Sigmoid colon (tissue), 7 donors: ENCODE measurements at places on chromosomes 11 and 22. TPM values are rescaled to one million over a fixed set of nuclear protein-coding genes. Genes with fewer than 3 reads are reported as not detected.

DNA sequence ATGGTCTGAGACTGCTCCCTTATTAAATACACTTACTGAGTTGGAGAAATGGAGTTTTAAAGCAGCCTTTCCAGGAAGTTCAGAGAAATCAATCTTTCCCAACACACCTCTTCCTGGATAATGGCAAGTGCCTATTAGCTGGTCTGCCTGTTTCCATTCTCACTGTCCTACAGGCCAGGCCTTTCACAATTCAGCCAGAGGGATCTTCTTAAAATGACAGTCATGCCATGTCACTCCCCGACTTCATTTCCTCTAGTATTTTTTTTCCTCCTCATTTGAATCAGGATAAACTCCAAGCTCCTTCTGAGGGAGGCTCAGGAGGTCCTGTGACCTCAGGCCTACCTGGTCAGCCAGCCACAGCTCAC lies 62.6 kb downstream of the FDX1 start:
- DNase-seq, result no peak

DNA sequence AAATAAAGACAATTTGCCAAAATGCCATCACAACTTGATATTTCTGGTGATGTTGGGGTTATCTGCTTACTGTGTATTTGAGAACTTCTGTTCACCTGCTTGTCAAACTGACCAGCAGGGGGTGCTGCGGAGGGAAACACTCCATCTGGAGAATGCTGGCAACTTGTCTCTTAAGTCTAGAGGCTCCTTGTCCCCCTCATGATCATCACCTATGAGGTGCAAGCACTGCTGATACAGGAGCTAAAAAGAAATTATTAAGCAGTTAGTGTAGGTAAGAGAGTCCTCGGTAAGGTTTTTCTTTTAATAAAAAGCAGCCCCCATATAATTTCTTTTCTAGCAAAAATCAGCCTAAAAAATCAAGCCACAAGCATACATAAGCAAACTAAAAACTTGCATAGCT lies 32.7 kb upstream of the GLYATL1B start:
- peak; percentile 75 for DNase-seq

DNA sequence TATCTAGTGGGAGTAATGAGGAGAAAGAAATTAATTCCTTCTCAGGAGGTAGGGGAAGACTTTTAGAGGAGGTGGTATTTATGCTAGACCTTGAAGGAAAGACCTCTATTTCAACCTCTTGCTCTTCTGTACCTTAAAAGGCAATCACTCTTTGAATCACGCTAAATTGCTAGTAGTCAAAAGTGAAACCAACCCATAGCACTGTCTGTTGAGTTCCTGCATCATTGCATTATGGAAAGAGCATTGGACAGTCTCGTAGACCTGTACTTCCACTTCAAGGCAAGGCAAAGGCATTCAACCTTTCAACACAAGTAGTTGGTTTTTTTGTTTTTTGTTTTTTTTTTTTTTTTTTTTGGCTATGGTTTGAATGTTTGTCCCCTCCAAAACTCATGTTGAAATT lies 770.4 kb downstream of the ETS1 start:
- DNase-seq, result no peak

DNA sequence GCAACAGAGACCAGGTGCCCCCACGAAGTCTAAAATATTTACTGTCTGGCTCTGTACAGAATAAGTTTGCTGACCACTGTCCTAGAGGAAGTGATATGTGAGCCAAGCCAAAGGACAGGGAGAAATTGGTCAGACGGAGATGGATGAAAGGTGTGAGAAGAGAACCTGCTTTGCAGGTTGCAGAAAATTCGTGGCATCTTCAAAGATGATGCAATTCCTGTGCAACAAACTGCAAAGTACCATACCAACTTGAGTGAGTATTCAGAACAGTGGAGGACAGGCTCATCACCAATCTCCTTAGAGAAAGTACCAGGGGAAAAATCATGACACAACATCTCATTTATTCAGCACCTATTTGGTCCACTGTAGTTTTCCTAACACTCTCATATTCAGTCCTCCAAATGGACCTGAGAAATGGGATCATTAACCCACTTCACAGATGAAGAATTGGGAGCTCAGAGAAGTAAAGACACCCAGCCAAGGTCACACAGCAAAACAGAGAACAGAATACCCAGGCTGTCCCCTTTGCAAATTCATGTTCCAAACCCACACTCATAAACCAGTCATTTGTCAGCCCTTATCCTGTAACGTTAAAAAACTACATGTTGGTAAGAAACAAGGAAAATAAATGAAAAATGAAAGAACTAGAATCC lies 536.8 kb downstream of the MIAT start:
- no peak for DNase-seq

GRCh38 chr11:96132437-96132836 lies 208.5 kb upstream of the MTMR2 start:
- DNase-seq, result no peak

- peak; percentile 68 for DNase-seq
Measured at GRCh38 chr22:32531228-32531627, 56.6 kb downstream of the FBXO7 start.

The NPAS4 gene
- total RNA-seq, result 0.71 TPM
